ENCODE measurements at places on chromosomes 2 and 18.

DNA sequence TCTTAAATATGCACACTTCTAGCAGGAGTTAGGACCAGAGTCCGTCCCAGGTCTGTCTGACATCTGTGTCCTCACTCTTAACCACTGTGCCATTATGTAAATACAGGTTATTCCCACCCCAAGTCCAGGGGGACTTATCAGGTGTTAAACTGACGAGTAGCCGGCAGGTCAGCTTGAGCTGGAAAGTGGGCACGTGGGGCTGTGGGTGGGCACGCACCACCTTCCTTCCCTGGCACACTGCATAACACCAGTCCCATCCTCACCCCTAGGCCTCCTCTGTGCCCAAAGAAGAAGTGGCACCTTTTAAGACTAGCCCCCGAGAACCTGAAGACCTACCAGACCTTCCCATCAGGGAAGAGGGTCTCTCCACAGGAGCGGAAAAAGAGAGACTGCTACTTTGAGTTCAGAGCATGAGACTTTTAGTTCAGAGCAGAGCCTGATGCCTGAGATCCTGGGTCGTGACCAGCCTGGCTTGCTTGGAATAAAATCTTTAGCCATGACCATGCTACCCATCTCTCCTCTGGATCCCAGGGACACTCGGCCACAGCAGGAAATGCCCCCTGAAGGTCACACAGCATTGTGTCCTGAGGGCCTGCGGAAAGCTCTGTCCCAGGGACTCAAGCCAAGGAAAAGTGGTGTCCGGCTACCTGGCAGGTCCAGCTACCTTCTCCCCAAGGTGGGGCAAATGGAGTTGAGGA, 62.0 kb downstream of the CIB4 start:
- DNase-seq, result no peak

GRCh38 chr2:2832657-2833056, 501.6 kb upstream of the MYT1L start:
- DNase-seq, result no peak

GRCh38 chr18:23934863-23935262, 79.7 kb upstream of the TTC39C start:
- no peak for DNase-seq

DNA sequence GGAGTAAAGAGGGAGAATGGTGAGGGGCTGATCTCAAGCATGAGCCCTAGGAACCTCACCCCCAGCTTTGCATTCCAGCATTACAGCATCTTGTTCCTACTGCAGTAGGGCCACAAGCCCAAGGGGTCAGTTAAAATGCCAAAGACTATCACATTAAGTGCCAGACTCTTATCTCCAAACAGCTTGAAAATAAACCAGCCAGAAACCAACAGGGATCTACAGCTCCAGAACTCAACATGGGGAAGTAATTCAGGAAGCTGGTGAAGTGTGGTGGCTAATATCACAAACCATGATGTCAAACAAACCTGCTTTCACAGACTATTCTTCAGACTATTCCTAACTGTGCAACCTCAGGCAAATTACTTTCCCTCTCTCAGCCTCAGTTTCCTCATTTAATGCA, 278.3 kb downstream of the TNS1 start:
- no peak for DNase-seq

GRCh38 chr2:53334610-53335009, 433.0 kb upstream of the CHAC2 start:
- DNase-seq, result no peak

DNA sequence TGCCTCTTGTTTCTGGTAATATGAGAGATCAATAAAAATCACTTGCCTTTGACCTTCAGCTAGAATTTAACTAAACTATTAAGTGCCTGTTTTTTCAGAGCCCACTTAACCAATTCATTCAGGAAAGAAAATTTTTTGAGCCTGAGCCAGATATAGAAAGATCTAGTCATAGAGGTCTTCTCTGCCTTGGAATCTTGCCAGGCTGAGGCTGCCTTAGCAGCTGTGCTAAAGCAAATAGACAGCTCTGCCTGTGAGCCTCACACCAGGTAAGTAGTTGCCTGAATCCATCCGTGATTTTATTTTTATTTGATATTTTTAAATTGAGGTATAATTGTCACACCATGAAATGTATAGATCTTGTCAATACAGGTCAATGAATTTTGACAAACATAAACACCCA, 27.4 kb downstream of the EVX2 start:
- peak; percentile 6 for DNase-seq

GRCh38 chr18:66013969-66014368, 263.2 kb downstream of the CDH7 start:
- DNase-seq, result peak; percentile 37

DNA sequence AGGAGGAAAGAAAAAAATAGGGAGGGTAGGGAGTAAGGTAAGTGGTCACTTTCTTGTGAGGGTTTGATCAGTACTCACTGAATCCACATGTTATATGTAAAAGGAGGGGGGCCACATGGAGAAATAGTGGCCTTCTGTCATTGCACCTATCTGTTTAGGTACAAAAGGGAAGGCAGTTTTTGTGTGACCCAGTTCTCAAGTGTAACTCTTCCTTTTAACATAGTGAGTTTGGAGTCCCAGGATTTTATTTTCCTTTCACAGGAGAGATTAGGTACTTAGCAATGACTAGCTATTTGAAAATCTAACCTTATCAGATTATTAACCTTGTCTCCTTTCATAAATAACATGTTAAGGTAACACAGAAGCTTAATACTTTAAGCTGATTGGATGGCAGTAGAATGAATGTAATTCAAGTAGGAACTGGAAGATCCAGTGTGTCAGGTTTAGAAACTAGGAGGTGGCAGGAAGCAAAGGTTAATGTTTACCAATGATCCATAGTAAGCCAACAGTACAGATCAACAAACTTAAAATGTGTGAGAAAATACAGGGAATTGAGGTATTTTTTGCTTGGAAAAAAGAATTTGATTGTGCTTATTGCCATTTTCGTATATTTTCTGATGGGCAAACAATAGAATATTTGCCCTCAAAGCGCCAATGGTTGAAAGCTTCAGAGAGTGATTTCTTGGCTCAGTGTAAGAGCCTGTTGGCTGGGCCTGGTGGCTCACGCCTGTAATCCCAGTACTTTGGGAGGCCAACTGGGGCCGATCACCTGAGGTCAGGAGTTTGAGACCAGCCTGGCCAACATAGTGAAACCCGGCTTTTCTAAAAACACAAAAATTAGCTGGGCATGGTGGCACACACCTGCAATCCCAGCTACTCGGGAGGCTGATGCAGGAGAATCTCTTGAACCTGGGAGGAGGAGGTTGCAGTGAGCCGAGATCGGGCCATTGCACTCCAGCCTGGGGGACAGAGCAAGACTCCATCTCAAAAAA, 11.3 kb downstream of the HNMT start:
- DNase-seq, result no peak

GRCh38 chr2:170475878-170476277, 239.3 kb upstream of the SP5 start:
- no peak for DNase-seq

- DNase-seq, result no peak
These were observed 13.1 kb upstream of the SLC35F5 start for GRCh38 chr2:113769555-113769954.

- DNase-seq, result no peak
These were observed 270.9 kb upstream of the TCF4 start for GRCh38 chr18:55858661-55859515.

DNA sequence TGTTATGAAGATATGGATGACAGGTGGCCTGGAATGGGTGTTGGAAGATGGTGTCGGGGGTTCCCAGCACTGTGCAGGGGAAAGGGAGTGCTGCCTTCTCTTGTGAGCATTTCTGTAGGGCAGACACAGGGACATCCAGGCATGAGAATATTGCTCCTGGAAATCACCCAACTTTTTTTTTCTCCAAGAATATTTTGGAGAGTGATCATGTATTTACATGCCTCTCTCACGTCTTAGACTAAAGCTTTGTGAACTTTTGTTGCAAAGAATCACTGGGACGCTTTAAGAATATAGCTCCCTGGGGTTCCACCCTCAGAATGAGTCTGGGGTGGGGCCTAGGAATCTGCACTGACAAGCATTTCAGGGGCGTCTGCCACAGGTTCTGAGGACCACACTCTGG, 68.7 kb downstream of the VWA3B start:
- no peak for DNase-seq

- DNase-seq, result no peak
These were observed 587 bp upstream of the TANK start for GRCh38 chr2:161159456-161160225.

- DNase-seq, result no peak
These were observed 820.7 kb upstream of the HS6ST1 start for GRCh38 chr2:129139380-129139779.

DNA sequence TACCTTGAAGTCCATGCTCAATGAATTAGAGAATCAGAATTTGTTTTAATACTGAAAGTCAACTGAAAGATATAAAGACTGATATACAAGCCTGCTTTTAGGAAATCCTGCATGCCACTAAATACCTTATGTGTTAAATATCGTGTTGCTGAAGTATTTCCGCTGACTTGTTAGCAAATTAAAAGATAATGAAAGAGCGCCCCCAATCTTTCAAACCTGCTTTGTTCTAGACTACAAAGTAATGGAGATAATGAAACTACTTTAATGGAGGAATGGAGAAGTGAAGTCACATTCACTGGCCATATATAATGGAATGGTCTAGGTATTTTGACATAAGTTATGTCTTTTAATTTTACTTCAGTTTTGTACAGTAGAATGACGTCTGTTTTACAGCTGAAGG, 95.7 kb downstream of the ASXL3 start:
- peak; percentile 7 for DNase-seq

- DNase-seq, result no peak
These were observed 20.2 kb upstream of the SSB start for GRCh38 chr2:169778446-169778845.

GRCh38 chr18:44497757-44498490, 182.8 kb upstream of the SETBP1 start:
- no peak for DNase-seq

GRCh38 chr2:205769495-205769850, 87.2 kb downstream of the NRP2 start:
- DNase-seq, result peak; percentile 89

DNA sequence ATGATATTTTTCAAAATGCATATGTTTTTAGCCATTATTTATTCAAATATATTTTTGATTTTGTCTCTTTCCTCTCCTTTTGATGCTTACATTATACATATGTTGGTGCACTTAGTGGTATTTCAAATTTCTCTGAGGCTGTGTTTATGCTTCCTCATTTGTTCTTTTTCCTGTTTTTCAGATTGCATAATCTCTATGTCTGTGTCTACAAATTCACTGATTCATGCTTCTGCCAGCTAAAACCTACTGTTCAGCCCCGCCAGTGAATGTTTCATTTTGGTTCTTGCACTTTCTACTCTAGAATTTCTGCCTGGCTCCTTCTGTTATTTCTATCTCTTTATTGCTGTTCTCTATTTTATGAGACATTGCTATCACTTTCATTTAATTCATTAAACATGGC, 951.7 kb upstream of the CNTNAP5 start:
- DNase-seq, result peak; percentile 46

All from choroid plexus epithelial cell (primary cell).